ENCODE measurements at places on chromosomes 3 and 15.

DNA sequence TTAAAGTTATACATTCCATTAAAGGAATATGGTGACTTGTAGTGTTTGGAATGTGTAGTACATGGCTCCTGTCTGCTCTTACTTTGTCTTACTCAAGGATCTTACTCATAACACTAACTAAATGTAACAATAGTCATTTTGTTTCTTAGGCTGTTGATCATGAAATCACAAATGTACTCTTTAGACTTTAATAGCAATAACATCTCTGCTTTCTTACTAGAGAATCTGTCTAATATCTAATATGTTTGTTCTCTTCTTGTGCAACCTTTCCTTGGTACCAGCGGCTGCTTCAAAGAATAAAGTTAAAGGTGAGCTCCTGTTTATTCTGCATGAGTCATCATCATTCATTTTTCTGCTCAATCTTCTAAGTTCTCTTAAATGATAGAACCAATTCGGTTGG lies 767.5 kb downstream of the CADM2 start:
- DNase-seq = no peak

- DNase-seq = no peak
These were observed 1.9 kb downstream of the FNDC3B start for GRCh38 chr3:172040981-172041963.

- no peak for DNase-seq
These were observed 46.3 kb upstream of the TCAIM start for GRCh38 chr3:44292276-44292675.

DNA sequence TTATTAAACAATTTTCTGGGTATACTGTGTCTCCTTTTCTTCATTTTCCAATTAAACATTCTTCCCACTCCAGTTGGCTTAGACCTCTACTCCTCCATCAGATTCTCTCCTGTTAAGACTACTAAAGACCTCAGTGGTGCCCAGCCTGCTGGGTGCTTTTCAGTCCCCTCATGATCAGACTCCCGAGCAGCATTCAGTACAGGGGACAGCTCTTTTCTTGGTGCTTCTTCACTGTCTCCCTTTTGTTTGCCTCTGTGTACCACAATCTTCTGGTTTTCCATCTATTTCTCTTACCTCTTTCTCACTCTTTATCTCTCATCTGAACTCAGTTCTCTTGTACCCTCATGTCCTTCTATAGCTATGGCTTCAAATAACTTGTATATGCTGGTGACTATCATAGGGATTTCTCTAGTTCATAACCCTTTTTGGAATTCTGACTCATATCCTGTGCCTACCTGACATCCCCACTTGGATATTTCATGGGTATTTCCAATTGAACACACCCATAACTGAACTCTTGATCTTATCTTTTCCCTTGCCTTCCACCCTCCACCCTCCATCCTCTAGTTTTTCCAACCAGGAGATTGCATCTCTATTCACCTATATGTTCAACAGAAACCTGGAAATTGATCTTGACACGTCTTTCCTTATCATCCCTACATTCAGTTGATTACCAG lies 55.6 kb upstream of the ABHD10 start:
- no peak for DNase-seq

DNA sequence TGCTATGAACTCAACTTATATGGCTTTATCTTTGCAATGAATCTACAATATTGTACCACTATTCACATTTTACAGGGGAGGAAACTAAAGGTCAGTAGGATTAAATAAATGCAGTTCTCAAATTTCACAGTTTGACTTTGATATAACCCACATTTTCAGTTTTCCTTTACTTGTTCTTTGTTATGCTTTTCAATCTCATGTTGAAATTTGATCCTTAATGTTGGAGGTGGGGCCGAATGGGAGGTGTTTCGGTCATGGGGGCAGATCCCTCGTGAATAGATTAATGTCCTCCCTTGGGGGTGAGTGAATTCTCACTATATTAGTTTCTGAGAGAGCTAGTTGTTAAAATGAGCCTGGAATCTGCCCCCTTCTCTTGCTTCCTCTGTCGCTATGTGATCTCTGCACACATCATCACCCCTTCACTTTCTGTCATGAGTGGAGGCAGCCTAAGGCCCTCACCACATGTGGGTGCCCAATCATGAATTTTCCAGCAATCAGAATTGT lies 44.7 kb downstream of the CD200 start:
- DNase-seq = no peak

DNA sequence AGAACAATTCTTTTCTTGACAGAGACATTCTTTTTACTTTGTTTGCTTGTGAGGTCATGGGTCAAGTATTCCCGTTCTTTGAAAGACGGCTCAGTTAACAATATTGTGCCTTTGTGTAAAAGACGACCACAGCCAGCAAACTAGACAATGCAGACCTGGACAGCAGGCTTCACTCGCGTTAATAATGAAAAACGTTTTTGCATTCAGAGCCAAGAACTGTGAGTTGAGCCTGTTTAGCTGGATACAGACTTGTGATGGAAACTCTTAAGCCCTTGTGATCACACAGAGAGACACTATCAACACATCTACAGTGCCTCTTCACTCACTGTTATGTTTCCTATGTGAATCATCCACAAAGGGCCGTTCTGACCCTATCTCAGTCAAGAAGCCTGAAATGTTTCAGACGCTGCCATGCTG lies 37.3 kb upstream of the CMTM7 start:
- no peak for DNase-seq

DNA sequence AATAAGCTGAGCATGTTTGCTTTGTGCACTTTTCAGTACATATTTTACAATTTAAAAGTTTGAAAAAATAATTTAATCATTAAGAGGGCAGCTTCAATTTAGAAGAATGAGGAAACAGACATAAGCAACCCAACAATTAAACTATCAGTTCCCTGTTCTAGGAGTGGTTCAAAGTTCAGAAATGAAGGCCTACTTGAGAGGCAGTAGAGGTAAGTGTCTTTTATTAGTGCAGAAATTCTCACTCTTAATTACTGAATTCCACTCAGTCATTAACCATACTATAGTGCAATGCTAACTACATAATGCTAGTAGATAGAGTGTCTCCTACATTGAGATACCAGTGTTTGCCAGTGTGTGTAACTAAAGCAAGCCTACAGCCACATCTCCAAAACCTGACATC lies 73.1 kb downstream of the TNIK start:
- DNase-seq = no peak

GRCh38 chr15:73268457-73268856 lies 100.3 kb downstream of the HCN4 start:
- no peak for DNase-seq

DNA sequence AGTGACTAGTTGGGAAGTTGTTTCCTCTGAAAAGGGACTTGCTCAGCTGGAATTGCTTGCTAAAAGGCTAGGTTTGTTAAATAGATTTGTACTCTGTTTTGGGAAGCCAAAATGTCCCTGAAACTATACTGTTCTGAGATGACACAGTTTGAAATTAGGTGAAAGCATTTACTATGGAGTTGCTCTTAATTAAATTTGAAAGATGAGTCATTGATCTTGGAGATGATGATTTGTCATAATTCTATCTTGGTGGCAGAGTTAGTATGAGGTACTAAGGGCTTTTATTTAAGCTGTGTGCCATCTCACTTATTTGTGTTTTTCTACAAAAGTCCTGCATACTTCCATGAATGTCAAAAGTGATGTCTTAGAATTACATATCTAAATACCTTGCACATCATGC lies 320.9 kb downstream of the PTPRG start:
- no peak for DNase-seq

DNA sequence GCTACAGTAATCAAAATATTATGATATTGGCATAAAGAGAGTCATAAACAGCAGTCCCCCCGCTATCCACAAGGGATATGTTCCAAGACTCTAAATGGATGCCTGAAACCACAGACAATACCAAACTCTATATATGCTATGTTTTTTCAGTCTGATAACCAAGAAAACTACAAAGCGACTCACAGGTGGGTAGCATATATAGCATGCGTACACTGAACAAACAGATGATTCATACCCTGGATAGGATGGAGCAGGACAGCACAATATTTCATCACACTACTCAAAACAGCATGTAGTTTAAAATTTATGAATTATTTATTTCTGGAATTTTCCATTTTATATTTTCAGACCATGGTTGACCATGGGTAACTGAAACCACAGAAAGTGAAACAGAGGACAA lies 87.0 kb upstream of the PPP2R3A start:
- DNase-seq = no peak

GRCh38 chr3:187941135-187941847 lies 196.0 kb upstream of the BCL6 start:
- no peak for DNase-seq

GRCh38 chr15:83516935-83517334 lies 69.8 kb downstream of the SH3GL3 start:
- no peak for DNase-seq

DNA sequence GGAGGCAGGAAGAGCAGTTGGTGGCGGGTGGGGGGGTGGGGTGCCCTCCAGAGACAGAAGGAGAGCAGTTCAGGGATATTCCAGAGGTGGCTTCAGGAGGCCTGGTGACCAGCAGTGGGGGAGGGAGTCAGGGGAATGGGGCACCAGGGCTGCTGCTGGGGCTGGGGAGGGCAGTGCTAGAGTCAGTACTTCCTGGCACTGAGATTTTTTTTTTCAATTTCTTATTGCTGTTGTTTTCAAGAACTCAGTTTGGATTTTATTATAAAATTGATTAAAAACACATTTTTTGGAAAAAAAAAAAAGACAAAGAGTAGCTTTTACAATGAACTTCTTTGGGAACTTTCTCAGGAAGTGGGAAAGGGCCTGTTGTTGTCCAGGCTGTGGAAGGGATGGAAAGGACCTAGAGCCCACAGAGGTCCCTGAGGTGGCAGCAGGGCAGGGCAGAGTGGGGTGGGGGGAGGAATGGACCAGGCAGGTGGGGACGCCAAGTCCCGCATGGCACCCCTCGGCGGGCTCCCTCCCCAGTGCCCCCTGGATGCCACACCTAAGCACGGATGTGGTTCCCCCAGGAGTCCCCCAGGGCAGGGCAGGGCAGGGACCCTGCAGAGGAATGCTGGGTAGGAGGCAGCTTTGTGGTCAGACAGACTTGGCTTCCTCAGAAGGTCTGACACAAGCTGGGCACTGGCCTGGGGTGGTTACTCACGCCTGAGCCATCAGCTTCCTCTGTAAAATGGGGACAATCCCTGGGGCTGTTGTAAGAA lies 8.5 kb upstream of the ANPEP start:
- DNase-seq = no peak

DNA sequence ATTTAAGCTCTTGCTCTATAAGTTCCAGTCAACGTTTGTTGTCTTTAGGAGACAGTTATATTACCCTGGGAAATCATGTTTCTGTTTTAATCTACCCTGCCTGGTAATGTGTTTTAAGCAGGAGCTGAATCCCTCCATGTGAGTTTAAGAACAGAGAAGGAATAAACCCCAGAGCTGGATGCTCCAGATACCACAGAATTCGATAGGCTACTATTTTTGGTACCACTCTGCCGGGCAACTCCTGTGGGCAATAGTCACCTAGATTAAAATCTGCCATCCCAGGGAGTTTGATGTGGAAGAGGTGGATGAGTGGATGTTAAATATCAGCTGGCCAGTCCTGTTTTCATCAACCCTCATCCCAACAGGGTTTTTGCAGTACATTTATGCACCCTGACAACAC lies 20.4 kb downstream of the NUDT16 start:
- DNase-seq = no peak

All from stimulated activated CD4-positive, alpha-beta T cell treated with anti-CD3 and anti-CD28 coated beads, Interleukin-12 subunit alpha, Interleukin-12 subunit beta, amount 100 ng/mL, for 48 hours (primary cell).